NCI-H1417 (cell line): ENCODE measurements at places on chromosomes 12 and 14.

DNA sequence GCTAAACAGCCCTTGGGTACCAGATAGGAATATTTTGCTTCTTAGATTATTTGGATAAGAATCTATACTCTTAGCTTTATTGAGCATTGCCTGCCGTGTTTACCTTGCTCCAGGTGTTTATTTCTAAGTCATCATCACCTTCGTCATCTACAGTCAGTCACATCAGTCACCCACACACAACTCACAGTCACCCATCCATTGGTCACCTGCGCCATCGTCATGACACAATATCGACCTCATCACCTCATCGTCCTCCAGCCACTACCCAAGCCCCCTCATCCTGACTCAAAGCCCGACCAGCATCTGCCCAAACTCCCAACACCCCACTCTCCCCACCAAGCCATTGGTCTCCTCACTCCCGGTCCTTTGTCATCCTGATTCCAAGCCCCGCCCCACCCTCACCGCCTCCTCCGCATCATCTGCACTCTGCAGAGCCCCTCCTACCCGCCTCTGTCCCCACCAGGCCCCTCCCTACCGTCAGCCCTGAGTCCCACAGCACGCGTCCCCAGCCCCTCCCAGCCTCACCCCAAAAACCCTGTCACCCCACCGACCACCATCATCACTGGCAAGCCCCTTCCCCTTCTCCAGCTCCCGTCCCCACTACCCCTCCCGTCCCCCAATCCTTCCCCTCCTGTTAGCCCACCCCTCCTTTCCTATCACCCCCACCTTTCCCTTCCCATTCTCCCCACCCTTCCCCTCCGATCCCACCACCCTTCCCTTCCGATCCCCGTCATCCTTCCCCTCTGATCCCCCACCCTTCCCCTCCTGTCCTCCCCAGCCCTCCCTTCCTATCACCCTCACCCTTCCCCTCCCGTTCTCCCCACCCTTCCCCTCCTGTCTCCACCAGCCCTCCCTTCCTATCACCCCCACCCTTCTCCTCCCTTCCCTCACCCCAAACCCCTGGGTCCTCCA, 9.8 kb downstream of the DLK1 start:
- no peak for DNase-seq

- DNase-seq = no peak
These were observed 205.0 kb upstream of the DCN start for GRCh38 chr12:91387461-91388134.

DNA sequence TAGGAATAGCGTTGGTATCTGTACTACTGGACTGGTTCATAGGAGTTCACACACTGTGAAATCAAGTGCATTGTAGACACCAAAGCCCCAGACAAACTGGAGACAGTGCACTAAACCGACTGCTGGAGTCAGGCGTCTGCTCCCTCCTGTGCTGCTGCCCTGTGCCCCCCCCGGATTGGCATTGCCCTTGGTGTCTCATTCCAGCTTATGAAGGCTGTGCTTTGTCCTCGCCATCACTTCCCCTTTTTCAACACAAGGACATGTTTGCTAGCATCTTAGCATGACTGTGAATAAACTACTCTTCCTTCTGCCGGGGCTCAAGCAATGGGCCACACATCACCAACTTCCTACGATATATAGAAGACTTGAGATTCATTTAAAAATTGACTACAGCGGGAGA, 84.0 kb downstream of the TMCC3 start:
- DNase-seq = no peak

GRCh38 chr12:94187361-94187760, 39.0 kb downstream of the PLXNC1 start:
- peak; percentile 75 for DNase-seq

GRCh38 chr14:59352961-59353360, 112.2 kb downstream of the GPR135 start:
- DNase-seq = no peak

- DNase-seq = peak; percentile 50
These were observed 201.2 kb downstream of the SEC23A start for GRCh38 chr14:38901791-38902190.

DNA sequence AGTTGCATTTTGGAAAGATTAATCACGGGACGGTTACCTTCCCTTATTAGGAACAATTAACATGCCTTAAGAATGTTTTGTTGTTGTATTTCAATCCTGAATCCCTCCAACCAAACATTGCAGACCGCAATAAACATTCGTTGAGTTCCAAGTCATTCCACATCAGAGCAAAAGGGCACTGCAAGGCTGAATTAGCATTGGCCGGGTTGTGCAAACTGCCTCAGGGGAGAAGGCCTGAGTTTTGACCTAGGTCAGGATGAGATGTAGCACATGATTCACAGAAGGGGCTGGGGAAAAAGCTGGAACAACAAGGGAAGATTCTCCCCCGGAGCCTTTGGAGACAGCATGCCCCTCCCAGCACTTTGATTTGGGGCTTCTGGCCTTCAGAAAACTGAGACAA, 82.1 kb upstream of the BDKRB2 start:
- no peak for DNase-seq

DNA sequence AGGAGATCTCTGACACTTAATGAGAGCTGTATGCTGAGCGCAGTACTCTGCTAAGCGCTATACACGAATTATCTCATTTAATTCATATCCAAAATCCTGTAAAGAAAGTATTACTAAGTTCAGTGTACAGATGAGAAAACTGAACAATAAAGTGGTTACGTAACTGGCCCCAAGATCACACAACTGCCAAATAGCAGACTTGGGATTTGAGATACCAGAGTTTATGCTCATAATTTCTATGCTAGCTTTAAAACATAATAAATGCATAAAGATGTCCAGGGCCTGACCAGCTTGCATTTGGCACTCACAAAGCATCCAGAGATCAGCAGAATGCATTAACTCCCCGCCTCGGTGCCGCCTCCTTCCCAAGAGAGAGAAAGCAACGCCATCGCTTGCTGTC, 83.2 kb upstream of the PWP1 start:
- DNase-seq = no peak

GRCh38 chr12:54412786-54413185, 6.3 kb downstream of the ITGA5 start:
- no peak for DNase-seq

- DNase-seq = no peak
These were observed 13.0 kb downstream of the NUDT4 start for GRCh38 chr12:93390549-93391297.

GRCh38 chr14:27916326-27916725, 850.3 kb upstream of the FOXG1 start:
- DNase-seq = no peak

GRCh38 chr14:46672128-46672527, 20.5 kb upstream of the RPL10L start:
- no peak for DNase-seq

- peak; percentile 89 for DNase-seq
These were observed 24.6 kb upstream of the TMPO start for GRCh38 chr12:98490501-98491453.

- DNase-seq = no peak
These were observed 907.5 kb upstream of the ATXN7L3B start for GRCh38 chr12:73629893-73630831.

DNA sequence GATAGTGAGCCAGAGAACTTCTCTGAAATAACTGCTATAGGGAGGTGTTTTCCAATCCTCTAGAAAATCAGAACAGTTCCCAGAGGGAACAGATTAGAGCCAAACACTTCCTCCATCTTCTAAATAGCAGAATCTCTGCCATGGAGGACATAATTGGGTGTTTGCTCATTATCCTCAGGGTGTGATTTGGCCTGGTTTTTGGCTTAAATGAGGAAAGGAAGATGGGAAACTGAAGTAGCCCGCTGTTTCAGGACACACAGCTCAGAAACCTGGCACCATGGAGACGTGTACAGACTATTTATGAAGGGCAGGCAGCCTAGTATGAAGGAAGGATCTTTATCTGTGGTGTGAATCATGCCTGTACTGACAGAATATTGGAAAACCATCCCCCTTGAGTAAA, 231.7 kb upstream of the PRKD1 start:
- peak; percentile 65 for DNase-seq
